NB4 (cell line): ENCODE measurements at places on chromosomes 5 and 9.

DNA sequence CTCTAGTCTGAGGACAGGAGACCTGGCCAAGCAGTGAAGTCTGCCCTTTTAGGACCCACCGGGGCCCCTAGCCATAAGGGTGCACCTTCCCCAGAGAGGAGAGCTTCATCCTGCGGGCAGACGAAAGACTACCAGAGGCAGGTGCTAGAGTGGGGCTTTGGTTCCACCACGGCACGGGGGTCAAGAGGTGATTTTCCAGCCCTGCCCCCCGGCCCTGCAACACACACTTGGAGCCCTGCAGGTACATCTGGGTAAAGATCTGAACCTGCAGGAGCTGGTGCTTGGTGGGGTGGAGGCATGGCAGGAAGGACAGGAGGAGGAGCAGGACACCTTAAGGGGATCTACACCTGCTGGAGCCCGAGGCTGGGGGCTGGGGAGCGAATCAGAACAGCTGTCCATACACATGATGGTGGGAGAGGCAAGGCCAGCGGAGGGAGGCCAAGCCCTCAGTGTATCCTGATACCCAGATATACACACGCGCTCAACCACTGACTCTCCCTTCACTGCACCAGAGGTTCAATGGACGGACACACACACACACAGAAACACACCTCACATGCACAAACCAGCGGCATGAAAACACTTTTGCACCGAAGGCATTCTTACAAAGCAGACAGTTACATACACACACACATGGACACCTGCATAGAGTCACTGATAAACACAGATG is 98.4 kb upstream of the MVB12B start:
- DNase-seq, result no peak

GRCh38 chr9:129163753-129164152 is 14.3 kb downstream of the IER5L start:
- no peak for DNase-seq

GRCh38 chr5:176873541-176874172 is 25.5 kb downstream of the HK3 start:
- DNase-seq, result no peak

DNA sequence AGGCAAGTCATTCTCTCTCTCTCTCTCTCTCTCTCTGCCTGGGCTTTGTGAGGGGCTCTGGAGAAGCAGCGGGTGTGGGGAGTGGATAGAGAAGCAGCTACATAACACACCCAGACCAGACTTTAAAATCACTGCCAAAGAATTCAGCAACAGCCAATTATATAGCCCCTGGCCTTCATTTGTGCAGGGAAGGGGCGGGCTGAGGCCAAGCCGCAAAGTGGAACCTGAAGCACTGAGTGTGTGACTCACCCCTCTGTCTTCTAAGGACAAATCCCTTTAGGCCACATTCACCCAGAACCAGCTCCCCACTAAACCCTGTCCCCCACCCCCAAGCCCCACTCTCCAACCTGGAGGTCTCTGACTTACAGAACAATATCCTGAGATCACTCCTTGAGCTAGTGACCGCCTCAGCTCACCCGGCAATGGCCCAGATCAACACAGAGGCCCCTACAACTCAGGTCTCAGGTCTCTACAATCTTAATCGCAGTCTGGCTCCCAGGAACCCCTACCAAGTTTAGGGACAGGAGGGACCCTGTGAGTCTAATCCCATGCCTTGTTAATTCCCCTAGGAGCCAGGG is 6.0 kb downstream of the B4GALT1 start:
- DNase-seq, result peak; percentile 77

- DNase-seq, result no peak
These were observed 17.0 kb upstream of the MSMP start for GRCh38 chr9:35771075-35771433.

GRCh38 chr9:73807952-73808351 is 656.3 kb downstream of the ANXA1 start:
- no peak for DNase-seq

- DNase-seq, result peak; percentile 57
These were observed 19.9 kb downstream of the ABITRAM start for GRCh38 chr9:108953983-108954574.

DNA sequence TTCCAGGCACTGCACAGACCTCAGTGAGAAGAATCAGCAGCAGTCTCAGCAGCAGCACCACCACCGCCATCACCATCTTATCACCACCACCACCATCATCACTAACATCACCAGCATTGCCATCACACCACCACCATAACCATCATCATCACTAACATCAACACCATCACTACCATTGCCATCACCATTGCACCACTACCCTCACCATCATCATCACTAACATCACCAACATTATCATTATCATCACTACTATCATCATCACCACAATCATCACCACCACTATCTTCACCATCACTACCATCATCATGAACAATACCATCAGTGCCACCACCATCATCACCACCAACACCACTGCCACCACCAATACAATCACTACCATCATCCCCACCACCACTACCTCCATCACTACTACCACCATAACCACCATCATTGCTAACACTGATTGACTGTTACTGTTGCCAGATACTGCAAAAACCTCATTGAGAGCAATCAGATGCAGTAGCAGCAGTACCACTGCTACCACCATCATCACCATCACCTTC is 61.7 kb downstream of the ABLIM3 start:
- no peak for DNase-seq

GRCh38 chr9:133141833-133142595 is 21.0 kb upstream of the RALGDS start:
- DNase-seq, result no peak

GRCh38 chr5:111461255-111461671 is 51.1 kb downstream of the STARD4 start:
- no peak for DNase-seq

DNA sequence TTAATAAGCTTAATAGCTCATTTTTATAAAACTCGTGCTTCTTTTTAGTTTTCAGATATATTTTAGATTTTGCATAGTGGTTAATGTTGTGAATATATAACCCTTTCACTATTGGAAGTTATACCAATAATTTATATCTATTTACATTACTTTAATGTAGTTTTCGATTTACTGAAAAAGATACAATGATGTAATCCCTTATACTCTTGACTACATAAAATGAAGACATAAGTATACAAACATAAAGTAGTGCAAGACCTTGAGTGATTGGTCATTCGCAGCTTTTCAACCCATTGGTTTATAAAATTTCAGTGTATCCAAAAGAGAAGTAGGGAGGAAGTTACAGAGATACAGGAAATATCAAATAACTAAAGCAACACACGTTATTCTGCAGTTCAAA is 84.3 kb upstream of the GRHPR start:
- DNase-seq, result no peak

DNA sequence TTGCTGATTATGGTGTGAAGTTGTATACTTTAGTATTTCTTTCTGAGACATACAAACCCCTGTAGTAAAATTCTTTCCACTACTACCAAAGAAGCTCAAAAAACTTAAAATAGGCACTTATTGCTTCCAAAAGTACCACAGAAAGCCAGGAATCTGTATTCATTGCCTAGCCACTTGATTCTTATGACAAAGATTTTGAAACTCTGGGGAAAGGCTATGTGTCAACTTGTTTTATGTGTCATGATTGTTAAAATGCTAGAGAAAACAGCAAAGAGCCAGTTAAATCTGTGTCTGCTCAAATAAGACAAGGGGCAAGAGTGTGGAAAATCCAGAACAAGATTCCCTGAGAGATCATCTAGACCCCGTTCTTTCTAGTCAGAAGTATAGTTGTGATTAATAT is 6.0 kb downstream of the KIF2A start:
- no peak for DNase-seq

DNA sequence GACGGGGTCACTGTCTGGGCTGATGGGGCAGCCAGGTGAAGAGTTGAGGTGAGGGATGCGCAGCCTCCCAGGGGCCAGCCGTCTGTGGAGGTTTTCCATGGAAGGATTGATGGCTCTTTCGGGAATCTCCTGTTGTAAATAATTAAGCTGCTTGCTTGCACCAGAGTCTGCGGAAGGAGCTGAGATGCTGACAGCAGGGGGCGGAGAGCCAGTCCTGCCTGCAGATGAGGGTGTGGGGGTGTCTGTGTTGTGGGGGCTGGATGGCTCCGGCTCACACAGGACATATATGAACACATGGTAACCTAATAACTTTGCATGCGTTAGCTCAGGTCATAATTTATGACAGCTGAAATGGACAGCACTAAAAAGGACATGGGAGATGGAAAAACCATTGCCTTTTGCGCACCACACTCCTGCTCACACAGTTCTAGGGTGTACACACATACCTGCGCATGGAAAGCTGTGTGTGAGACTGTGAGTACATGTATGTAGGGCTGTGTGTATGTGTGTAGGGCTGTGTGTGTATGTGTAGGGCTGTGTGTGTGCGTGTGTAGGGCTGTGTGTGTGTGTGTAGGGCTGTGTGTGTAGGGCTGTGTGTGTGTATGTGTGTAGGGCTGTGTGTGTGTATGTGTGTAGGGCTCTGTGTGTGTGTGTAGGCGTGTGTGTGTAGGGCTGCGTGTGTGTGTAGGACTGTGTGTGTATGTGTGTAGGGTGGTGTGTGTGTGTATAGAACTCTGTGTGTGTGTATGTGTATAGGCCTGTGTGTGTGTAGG is 36.8 kb upstream of the SEMA4D start:
- DNase-seq, result no peak

DNA sequence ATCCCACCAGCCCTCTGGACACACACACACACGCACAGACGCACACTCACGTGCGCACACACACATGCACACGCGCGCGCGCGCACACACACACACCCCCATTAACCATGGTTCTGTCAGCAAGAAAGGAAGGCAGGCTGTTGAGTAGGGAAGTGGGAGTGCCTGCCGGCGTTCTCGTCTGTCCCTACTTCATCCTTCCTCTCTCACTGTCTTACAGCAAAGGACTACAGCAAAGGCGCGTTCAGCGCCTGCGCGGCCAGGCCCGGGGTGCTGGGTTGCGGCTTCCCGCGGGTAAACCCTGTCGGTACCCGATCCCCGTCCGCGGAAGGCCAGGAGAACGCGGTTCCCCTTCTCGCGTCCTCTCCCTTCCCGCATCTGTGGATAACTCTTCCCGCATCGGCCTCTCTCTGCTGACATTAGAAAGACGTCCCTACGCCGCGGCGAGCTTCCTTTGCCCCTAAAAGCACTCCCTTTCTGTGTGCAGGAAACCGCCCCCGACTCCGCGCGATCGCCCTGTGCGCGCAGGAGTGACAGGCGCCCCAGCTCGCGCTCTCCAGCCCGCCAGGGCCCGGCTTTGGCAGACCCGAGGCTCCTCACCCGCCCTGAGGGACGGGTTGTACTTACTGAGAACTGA is 219.2 kb downstream of the AGTPBP1 start:
- peak; percentile 64 for DNase-seq
